ENCODE measurements at places on chromosomes 7 and 10.

GRCh38 chr7:154919344-154920225 lies 83.3 kb downstream of the PAXIP1 start:
- no peak for DNase-seq

- no peak for DNase-seq
Measured at GRCh38 chr10:48473704-48474103, 131.2 kb downstream of the ARHGAP22 start.

DNA sequence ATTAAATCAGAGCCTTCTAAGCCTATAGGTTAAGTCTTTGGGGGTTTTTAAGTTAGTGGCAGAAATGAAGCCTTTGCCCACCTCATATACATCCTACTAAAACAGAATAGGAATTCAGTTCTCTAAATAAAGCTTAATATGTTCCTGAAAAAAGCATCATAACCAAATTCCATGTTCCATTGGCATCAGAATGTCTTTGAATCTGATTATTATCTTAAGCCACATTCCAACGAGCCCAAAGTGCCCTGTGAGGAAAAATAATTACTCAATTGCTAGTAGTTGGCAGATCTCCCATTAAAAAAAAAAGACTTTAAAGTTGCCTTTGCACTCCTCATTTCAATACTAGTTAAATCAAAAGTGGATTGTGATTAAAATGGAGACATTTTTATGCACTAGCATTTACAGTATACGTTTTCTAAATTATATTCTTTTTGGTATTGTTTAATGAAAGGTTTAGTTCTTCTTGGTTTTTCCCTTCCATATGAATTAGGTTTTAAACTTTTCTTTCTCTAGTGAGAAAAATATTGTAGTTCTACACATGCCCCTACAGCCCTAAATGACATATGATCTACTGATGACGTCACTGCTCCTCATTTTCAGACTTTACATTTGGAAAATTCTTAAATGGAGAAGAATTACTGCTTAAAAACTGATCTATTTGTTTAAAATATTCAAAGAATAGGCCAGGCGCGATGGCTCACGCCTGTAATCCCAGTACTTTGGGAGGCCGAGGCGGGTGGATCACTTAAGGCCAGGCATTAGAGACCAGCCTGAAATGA lies 54.3 kb upstream of the CABCOCO1 start:
- DNase-seq = no peak

- DNase-seq = peak; percentile 15
Measured at GRCh38 chr7:69847921-69848612, 249.8 kb downstream of the AUTS2 start.

DNA sequence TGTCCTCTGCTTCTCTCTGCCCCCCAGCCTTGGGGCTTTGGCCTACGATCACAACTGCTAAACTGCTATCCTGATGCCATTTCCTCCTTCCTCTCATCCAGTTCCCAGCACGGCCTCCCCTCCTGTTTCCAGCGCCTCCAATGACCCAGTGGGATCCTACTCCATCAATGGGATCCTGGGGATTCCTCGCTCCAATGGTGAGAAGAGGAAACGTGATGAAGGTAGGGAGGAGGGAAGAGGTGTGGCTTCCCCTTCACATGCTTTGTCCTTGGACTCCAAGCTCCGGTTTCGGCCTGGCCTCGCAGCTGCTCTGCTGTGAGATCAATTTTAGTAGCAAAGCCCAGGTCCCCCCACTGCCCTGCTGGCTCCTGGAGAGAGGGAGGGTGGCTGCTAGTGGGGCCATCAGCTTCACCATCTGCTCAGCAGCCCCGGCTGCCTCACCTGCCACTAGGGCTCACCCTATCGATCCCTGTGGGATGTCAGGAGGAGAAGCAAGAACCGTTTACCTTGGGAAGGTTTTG lies 35.8 kb downstream of the PAX2 start:
- no peak for DNase-seq

DNA sequence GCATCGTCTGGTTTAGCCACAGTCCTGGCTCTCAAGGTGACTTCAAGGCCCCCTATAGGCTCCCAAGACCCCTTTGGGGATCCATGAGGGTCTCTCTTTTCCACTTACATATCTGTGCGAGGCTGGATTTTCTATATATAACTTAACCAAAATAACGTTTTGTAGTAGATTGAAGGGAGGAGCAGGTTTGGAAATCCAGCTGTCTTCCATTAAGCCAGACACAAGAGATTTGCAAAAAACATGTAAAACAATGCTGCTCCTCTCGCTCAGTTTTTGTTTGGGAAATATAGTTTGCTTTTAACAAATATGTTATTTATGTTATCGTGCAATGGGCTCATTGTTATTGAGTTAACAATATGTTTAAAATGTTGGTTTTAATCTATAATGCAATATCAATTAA lies 811.2 kb downstream of the TYW1 start:
- DNase-seq = no peak

DNA sequence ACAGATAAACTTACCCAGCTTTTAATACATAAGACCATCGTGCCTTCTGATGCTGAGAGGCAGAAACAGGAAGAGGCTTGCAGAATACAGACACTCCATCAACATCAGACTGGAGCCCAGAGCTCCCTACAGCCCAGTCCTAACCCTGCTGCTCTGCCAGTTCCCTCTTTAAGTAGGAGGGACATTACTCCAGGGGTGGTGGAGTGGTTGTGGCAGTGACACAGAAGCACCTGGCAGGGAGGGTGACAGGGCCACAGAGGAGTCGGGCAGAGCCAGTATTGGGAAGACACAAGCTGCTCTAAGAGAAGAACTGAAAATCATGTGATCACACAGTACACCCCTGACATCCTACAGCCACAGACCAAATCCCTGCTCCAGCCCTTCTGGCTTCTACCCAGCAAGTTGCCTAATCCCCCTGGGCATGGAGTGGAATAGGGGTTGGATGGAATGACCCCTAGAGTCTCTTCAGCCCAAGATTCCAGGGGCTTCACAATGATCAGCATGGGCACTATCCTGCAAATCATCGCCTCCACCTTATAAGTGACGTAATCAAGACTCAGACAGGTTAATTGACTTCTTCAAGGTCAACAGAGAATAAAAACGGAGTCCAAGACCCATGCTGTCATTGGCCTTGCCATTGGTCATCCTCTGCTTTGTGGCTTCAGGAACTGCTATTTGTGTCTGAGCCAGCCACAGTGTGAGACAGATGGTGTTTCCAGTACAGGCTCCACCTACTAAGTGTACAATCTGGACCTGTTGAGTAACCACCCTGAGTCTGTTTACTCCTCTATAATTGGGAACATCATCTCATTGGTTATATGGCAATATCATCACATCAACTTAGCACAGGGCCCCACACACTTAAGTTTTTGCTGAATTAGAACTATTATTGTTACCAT lies 61.1 kb upstream of the ZMIZ1 start:
- DNase-seq = peak; percentile 66

DNA sequence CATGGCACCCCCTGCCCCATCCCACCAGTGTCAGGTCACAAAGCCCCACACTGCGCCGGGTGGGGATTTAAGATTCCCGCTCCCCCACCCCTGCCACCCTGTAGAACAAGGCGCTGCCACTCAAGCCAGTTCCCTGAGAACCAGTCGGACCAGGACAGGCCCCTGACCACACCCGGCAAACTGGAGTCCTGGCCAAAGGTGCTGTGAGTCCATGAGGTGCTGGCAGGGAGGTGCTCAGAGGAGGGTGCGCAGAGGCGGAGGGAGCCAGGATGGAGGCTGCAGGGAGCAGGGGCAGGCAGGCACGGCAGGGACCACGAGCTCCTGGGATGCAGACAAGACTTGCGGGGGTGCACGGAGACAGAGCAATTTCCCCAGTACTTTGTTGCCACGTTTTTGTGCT lies 19.7 kb upstream of the GDI2 start:
- DNase-seq = no peak

DNA sequence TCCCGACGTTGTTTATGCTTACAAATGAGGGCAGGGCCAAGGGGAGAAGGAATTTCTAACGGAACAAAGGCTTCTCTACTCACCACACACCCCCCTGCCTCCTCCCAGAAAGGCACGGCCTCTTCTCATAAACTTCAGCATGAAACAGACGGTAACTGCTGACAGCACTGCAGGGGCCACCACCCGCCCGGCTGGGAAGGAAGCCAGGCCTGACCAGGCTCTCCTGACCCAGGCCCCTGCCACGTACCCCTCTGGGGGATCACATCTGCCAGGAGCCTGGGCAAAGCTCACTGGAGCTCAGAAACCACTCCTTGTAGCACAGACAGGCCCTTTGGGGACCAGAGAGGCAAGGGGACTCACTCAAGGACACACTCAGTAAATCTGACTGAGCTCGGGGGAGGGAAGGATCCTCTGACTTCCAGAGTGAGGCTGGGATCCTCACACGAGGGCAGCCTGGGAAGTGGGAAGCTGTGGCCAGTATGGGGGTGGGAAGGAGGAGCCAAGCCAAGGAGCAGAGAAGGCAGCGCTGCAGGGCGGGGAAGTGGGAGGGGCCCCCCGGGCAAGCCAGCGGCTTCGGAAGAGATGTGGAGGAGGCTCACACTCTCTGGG lies 46.1 kb downstream of the ZCCHC24 start:
- peak; percentile 47 for DNase-seq

DNA sequence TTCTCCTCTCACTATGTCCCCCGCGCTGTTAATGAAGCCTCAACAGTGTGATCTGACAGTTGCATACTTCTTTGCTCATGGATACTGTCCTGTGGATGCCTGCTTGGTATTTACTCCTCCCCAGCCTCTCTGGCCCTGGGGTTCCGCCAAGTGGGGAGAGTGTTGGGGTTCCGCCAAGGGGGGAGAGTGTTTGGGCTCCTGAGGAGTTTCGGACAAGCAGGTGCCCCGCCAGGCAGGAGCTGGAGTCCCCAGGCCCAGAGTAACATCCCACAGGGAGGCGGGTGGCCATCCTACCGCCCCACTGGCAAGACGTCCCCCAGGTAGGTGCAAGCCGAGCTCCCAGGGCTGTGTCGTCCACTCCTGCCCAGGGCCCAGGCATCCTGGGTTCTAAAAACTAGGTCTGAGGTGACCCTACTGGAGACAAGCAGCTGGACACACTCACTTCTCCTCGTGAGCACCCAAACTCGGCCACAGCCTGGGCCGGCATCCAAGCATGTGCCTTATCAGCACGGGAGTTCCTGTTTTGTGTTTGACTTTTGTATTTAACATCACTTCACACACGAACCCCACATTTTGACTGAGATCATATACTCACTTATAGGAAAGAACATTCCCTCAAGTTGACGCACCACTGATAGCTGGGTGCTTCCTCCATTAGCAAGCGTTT lies 34.2 kb downstream of the CAMK2B start:
- no peak for DNase-seq

GRCh38 chr7:134443396-134444070 lies 15.4 kb downstream of the AKR1B1 start:
- no peak for DNase-seq

DNA sequence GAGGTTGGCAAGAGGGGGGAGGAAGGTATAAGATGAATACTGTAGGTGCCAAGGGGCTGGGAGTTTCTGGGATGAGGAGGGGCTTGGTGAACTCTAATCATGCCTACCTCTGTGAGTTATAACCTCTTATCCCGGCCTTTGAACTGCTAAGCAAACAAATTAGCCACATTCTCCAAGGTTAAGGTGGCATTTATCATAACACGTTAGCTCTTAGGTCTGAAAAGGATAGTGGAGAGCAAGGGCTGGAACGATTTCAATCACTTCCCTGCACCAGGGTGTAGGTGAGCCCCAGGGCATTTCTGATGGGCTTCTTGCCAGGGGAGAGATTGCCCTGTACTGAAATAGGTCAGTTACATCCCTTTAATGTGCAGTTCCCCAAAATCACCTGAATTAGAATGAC lies 28.6 kb upstream of the DMBT1 start:
- DNase-seq = no peak

All from NCI-H510A (cell line).